Left forelimb (tissue), 1 donor: ENCODE measurements at places on chromosomes 6 and 20.

DNA sequence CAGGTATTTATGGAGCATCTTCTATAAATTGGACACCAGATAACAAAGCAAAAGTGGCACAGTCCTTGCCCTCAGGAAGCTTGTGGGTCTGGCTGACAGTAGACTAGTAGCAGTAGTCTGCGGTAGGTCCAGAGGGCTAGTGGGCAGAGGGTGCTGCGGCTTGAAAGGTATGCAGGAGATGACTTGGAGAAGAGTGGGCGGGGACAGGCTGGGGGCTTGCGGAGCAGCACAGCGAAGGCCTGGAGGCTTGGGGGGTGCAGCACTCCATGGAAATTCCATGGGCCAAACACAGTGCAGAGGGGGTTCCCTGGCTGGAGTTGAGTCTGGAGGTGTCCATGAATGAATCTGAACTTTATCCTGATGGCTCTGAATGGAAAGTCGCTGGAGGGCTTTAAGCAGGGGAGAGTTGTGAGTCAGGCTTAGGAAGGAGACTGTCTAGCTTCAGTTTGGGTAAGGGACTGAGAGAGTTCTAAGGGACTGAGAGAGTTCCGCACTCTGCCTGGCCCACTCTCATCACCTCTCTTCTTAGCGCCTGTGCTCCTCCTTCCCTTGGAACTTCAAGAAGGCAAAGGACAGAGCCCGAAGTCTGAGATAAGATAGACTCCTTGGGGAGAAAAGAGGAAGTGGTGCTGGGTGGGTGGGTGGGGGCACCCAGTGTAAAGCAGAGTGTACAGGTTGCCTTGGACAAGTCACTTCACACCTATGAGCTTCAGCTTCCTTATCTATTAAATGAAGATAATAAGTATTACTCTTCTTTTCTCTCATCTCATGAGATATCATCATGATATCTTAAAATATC lies 8.8 kb downstream of the PKIG start:
- no peak for DNase-seq

GRCh38 chr6:145112711-145113148 lies 622.6 kb downstream of the EPM2A start:
- no peak for DNase-seq

- no peak for DNase-seq
These were observed 1.0 kb downstream of the MCM9 start for GRCh38 chr6:118933855-118934460.

GRCh38 chr6:139230391-139230840 lies 61.4 kb downstream of the TXLNB start:
- DNase-seq, result no peak

GRCh38 chr6:24874776-24875533 lies 60.8 kb downstream of the RIPOR2 start:
- no peak for DNase-seq

- no peak for DNase-seq
These were observed 7.1 kb downstream of the VEGFA start for GRCh38 chr6:43776799-43777776.

- DNase-seq, result no peak
These were observed 26.9 kb upstream of the PPP1R3G start for GRCh38 chr6:5058254-5058653.

DNA sequence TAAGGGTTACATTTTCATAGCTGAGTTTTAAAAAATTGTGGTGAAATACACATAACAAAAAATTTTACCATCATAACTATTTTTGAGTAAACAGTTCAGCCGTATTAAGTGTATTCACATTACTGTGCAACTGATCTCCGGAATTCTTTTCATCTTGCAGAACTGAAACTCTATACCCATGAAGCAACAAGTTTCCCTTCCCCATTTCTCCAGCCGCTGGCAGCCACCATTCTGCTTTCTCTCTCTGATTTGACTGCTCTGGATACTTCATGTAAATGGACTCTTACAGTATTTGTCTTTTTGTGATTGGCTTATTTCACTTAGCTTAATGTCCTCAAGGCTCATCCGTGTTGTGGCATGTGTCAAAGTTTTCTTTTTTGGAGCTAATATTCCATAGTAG lies 341.6 kb downstream of the QKI start:
- DNase-seq, result no peak

GRCh38 chr20:49045440-49046086 lies 549 bp upstream of the CSE1L start:
- DNase-seq, result no peak

- DNase-seq, result no peak
These were observed 143.1 kb upstream of the RREB1 start for GRCh38 chr6:6964675-6965074.

- DNase-seq, result no peak
These were observed 109.4 kb upstream of the CCN2 start for GRCh38 chr6:132060591-132060990.

DNA sequence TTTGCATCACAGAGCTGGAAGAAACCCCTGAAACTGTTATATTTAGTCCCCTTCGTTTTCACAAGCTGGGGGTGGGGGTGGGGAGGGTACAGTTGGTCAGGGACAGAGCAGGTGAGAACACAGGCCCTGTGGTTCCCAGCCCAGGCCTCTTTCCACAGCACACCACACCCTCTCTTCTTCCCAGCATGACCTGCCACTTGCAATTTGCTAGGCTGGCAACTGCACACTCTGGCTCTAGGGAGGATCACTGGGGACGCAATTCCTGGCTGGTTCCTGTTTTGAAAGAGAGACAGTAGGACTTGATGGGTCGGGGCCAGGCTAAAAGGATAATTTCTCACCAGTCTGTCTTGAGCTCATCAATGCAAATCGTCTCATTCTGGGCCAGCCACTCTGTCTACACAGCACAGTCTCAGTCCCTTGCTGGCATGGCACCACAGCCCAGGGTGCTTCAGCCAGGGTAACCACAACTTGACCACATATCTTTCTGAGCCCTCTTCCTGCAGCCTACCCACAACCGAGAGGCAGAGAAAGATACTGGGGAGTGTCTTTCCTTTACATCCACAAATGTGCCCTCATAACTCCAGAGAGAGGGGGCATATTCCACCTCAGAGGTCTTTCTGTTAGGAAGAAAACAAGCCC lies 41.7 kb upstream of the EMILIN3 start:
- no peak for DNase-seq

DNA sequence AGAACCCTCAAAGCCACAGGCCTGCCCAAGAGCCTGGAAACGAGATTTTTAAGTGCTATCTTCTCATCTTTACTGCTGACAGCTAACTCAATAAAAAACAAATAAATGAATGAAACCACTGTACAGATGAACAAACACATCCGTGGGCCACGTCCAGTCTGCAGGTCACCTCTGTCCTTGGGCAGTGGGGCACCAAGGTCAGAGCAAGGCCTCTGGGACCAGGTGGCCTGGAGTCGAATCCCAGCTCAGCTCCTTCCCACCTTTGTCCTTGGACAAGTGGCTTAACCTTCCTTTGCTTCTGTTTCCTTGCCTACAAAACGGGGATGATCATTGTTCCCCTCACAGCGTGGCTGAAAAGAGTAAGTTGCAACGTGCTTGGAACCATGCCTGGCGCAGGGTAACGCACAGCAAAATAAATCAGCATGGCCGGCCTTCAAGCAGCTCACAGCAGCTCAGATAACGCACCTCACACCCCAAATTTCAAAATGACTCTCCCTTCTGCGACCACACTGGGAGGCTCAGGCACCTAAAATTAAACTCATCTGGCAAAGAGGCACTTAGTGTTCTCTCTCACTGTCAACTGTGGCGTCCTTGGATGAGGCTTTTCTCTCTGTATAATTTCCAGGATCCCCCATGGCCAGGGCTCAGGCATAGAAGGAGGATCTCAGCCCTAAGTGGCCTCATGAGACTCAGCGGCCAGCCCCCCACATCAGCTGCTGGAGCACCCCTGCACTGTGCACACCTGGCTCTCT lies 35.7 kb downstream of the RRBP1 start:
- no peak for DNase-seq
